Suppressor macrophage treated with lipopolysaccharide for 4 hours (primary cell): ENCODE measurements at places on chromosomes 16 and 17.

GRCh38 chr16:63876103-63876502 lies 1245.8 kb downstream of the CDH11 start:
- no peak for DNase-seq

- DNase-seq = no peak
These were observed 103.2 kb downstream of the TANC2 start for GRCh38 chr17:63069245-63069644.

GRCh38 chr17:156094-156621 lies 18.8 kb downstream of the SCGB1C2 start:
- DNase-seq = no peak

- DNase-seq = no peak
These were observed 13.9 kb upstream of the CAPNS2 start for GRCh38 chr16:55552621-55553020.

DNA sequence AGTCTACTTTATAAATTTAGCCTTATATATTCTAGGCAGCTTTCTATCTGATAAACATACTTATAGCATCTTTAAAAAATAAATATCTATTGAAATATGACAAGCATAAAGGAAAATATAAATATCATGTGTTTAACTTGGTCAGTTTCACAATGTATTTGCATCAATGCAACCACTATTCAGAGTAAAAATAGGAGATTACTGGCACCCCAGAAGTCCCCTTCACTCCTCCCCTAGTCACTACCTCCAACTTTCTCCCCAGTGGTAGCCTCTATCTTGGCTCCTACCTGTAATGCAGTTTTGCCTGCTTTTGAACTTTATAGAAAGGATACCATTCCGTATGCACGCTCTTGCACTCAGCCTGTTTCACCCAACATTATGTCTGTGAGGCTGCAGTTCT lies 3.2 kb upstream of the NOD2 start:
- DNase-seq = no peak

- peak; percentile 73 for DNase-seq
These were observed 611.3 kb upstream of the SALL1 start for GRCh38 chr16:51762081-51762996.

GRCh38 chr17:29162082-29162908 lies 17.9 kb downstream of the MYO18A start:
- DNase-seq = no peak

DNA sequence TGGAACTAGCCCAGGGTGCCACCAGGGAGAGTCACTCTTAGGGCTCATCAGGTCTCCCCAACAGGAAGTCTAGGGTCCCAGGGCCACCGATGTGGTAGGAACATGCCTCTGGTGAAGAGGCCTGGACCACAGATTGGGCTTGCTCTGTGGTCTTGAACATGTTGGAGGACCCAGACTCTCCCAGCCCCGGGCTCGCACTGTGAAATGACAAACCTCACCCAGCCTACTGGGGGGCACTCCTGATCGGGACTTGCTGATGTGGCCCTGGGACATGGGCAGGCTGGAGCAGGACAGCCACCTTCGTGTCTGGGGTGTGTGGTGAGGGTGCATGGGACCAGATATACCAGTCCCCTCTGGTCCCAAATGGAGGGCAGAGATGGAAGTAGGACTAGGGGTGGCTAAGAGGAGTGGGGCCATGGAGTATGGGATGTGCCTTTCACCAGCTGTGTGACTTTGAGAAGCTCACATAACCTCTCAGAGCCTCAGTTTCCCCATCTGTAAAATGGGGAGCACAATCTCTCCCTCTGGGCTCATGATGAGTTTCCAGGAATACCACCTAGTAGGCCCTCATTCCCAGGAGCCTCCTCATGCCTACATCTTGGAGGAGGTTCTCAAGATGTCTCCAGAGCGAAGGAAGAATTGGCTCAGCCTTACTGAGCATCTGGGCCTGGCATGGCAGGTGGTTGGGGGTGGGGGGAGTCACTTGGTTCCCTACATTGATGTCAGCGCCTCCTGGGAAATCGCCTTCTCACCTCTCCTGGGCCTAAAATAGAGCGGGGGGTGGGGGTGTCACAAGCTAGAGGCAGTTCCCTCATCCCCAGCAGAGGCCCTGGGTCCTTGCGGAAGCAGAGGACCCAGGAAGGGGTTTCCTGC lies 1.5 kb upstream of the ADAM11 start:
- no peak for DNase-seq

DNA sequence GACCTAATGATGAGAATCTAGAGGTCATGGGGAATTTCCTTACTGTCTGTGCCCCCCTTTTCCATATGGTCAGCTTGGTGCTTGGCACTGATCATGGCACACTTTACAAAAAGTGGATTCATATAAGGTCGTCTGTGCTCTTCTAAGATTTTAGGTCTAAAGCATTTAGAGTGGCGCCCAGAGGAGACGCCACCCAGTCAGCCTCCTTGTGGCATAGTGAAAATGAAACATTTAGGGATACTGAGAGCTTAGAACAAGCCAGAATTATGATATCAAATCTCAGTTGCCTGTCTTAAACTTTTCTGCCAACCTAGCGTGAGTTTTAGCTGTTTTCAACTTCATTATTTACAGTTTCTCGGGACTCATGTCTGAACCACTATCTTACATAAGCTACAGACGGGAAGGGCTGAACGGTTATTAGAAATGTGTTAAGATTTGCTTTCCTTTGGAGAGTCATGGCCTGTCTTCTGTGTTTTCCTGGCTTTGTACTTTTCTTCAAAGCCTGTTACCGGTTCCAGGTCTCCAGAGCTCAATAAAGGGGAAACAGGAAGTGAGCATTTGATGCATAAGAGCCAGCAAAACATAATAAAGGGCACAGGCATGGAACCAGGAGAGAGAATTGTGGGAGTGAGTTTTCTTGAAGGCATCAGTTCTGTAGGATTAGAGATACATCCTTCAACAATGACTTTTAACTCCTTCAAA lies 13.7 kb downstream of the ZNRF1 start:
- peak; percentile 61 for DNase-seq

DNA sequence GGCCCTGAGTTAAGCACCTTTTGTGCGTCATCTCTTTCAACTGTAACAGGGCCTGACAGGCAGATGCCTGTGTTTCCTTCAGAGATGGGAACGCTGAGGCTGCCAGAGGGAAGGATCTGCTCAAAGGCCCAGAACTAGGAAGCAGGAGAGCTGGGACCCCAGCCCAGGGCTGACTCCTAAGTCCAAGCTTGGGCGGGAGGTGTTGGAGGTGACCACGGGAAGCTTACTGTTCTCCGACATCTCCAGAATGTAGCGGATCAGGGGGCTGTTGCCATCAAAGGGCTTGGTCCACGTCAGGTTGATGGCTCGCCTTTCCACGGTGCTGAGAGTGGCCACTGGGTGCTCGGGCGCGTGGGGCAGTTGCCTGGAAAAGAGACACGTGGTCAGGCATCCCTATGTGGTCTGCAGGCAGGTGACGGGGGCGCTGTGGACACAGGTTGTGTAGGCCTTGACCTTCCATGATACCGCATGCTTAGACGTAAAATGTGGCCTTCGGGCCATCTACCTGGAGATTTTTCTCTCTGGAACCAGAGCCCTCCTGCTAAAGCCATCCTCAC lies 111.4 kb upstream of the CDC42EP4 start:
- no peak for DNase-seq

- no peak for DNase-seq
These were observed 18.0 kb upstream of the GAS7 start for GRCh38 chr17:10216213-10216938.

DNA sequence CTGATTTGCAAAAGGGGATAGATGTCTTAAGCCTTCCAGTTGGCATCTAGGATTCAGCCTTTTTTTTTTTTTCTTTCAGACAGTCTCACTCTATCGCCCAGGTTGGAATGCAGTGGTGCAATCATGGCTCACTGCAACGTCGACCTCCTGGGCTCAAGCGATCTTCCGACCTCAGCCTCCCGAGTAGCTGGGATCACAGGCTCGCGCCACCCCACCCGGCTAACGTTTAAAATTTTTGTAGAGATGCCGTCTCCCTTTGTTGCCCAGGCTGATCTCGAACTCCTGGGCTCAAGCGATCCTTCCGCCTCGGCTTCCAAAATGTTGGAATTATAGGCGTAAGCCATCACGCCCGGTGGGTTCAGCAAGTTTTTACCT lies 571 bp upstream of the CCP110 start:
- no peak for DNase-seq

DNA sequence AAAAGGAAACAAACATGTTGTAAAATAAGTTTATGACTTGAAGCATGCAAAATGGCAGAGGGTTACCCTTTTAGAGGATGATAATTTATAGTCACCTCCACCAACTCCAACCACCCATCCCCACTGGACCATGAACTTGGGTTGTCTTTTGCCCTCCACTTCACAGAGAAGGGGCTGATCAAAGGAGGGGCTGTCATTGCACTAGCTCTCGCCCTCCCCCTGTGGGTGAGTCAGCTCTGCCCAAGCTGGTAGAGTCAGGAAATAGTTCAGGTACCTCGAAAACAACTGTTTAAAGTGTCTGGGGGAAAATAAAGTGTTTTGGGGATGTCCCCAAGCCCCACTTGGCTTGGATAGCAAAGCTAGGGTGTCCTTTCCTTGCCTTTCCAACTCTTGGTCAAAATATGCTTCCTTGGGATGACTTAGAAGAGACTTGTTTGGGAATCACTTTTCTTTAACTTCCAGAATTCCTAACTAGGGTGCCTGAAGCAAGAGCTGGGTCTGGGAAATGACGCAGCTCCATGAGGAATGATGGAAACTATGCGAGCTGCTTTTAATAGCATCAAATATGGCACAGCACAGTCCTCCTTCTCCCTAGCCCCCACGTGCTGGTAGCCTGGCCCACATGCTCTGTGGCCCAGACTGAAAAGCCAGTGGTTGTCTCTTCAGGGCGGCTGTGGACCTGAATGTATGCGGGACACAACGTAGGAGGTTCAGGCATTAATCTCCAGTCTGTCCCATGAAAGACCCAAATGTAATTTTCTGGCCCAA lies 40.7 kb downstream of the TBX4 start:
- no peak for DNase-seq

DNA sequence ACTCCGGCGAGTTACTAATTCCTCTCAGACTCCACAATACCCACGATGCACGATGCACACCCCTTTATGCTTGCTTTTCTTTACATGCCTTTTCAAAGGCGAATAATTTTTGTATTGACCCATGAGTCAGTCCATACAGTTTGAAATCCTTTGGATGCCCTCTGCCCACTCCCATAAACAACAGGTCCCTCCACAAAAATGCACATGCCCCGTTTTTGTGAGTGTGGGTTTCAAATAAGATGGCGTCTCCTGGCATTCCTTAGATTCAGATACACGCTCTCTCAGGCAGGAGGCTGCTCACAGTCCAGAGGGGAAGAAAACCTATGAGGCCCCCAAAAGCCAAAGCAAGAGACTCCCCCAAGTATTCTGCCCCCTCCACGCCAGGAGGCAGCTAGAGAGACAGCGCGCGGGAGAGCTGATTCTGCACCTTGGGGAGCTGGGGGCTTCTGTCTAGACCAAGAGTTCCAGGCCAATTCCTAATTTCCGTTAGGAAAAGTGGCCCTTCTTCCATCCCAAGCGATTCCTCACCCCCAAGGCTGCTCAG lies 19.6 kb upstream of the HOXB9 start:
- no peak for DNase-seq

DNA sequence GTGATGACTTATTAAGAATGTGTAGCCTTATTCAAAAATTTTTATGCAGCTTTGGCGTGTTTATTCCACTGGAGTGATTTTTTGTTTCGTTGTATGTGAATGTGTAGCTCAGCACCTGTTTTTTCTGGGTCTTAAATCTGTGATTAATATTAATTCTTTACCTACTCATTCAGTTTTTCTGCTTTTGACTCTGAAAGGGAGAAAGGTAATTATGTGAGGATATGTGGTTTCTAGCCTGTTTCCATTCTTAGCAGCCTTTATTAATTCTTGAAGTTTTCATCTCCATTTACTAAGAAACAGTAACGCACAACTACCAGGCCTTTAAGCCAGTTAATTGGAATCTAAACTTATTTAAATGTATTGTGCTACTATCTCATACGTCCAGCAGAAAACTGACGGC lies 7.0 kb downstream of the HEATR3 start:
- no peak for DNase-seq

GRCh38 chr17:2238432-2239169 lies 65.0 kb downstream of the SMG6 start:
- DNase-seq = no peak

DNA sequence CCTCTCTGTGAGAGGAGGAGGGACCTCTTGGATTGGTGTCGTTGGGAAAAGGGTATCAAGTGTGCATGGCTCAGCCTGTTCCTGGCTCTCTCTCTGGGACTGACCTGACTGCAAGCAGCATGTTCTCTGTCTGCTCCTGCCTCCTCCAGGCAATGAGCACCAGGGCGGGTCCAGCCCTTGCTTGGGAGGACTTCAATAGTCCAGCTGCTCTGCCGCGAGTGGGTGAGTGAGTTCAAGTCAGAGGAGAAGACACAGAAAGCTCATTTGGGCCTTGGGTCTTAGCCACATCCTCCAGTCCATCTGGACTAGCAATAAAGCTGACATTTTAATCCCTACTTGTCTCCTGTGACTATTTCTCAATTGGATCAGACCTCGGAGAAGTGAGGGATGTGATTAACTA lies 25.2 kb upstream of the TNS4 start:
- no peak for DNase-seq

DNA sequence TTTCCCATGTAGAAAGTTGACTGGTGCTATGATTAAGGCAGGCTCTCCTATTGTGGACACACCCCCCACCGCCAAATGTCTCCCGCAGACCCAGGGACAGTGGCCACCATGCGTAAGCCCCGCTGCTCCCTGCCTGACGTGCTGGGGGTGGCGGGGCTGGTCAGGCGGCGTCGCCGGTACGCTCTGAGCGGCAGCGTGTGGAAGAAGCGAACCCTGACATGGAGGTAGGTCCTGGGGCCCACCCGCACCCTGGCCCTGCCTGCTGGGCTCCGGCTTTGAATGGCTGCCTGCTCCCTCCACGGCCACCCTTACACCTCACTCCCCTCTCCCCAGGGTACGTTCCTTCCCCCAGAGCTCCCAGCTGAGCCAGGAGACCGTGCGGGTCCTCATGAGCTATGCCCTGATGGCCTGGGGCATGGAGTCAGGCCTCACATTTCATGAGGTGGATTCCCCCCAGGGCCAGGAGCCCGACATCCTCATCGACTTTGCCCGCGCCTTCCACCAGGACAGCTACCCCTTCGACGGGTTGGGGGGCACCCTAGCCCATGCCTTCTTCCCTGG lies 3.6 kb downstream of the MMP25 start:
- no peak for DNase-seq
